Stimulated activated CD8-positive, alpha-beta memory T cell treated with anti-CD3 and anti-CD28 coated beads, Interleukin-4, amount 100 ng/mL, for 4 hours (primary cell): ENCODE measurements at places on chromosomes 1 and 21.

GRCh38 chr1:63955370-63956145 lies 181.7 kb downstream of the ROR1 start:
- no peak for DNase-seq

GRCh38 chr1:245322673-245323072 lies 167.9 kb downstream of the KIF26B start:
- no peak for DNase-seq

DNA sequence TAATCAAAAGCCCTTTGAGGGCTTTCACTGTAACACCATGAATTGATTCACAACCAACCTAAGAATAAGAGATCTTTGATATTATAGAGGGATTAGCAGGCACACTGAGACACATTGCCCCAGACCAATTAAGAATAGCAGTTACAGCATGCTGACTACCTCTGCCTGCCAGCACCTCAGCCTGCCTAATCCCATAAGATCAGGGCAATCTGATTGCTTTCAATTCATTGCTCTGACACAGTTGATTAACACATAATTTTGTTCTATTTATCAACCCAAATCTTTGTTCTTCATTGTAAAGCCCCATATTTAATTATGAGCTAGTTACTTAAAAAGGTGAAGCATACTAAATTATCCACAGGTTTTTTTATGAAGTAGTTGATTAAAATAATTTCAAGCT lies 548.8 kb upstream of the ZP4 start:
- no peak for DNase-seq

DNA sequence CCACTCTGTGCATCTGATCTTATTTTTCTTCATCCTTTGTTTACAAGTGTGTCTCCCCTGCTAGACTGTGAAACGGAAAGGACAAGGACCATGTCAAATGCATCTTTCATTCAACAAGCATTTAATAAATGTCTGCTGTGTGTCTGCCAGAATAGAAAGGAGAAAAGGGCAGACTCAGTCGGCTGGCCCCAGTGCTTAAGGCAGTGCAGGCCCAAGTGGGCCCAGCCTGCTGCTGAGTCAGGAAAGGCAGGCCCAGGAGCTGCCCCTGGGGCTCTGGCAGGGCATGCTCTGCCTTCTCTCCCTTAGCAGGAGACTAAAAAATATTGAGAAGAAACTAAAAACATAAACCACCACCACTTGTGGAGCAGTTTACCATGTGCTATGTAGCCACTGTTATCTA lies 38.1 kb downstream of the PLEKHA6 start:
- DNase-seq: no peak

DNA sequence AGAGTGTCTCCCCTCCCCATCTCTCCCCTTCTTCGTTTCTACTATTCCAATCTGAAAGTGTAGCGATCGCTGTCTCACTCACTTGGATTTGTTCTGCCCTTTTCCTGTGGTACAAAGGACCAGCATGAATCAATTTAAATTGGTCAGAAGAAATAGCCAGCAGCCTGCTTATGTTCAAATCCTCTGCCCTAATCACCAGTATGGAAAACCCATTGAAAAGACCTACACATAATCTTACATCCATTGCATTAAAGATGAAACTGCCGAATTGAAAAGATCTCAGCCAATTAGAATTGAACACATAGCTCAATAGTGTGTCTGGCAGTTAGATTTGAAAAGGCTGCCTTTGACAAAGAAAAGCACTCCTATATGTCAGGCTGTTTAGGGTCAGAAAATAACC lies 122.6 kb downstream of the TNNI3K start:
- DNase-seq: no peak

- no peak for DNase-seq
These were observed 215.8 kb downstream of the BARHL2 start for GRCh38 chr1:90501281-90501680.

DNA sequence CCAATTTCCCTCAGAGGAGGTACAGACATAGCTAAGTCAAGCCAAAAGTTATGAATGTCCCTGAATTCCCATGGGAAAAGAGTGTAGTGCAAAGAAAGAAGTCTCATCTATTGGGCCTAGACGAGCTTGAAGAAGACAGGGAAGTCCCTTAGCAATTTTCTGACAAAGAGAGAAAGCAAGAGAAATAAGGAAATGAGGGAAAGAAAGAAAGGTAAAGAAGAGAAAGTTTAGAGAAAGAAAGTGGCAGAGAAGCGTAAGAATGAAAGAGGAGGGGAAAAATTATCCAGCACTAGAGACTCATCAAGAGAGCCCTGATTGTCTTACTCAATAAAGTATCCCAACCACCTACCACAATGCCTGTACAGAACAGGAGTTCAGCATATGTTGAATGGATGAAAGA lies 40.6 kb upstream of the FOXD3 start:
- DNase-seq: no peak

DNA sequence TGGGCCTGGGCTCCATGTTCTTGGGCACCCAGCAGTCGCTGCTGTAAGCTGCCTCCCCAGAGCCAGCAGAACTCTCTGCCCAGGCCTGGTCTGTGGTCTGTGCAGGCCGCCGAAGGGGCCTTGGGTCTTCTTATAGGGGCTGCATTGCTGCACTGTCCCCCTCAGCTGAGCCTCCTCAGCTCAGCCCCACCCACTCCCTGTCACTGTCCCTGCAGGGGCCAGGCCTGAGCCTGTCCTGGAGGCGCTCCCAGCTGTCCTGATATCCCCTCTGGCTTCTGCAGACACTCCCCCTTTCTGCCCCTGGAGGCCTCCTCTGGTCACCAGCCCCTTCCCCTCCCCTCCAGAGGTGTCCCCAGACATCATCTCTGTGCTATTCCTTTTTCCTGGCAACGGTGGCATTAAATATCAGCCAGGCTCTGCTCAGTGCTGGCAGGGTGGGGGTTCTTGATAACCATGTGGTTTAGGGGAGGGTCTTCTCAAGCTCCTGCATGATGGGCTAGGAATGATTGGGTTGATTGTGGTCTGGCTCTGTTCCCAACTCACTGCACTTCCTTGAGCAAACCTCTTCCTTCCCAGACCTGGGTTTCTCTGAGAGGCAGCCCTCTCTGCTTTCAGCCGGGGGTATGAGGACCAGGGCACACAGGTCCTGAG lies 3.7 kb upstream of the FOXO6 start:
- DNase-seq: no peak

DNA sequence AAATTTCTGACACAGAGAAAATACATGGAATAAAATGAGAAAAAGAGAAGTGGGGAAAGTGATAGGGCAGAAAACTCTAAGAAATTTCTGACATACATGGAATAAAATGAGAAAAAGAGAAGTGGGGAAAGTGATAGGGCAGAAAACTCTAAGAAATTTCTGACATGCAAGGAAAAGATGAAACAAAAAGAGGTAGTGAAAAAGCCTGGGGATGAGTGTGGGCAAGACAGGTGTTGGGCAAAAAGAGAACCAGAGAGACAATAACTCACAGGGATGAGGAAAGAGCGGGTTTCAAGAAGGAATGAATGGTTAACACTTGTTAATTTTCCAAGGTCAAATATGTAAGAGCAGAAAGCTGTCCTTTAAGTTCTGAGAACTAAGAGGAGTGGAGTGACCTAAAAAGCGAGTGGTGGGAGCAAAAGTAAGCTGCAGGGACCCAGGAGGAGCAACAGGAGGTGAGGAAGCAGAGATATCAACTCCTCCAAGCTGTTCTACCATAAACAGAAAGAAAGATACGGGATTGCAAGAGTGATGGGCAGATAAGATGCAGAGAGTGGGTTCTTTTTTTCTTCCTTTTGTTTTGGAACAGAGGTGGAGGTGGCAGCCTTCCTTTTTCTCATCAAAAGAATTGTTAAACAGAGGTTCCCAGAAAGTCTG lies 29.9 kb upstream of the EXO1 start:
- no peak for DNase-seq

GRCh38 chr1:214463596-214463995 lies 87.8 kb downstream of the PTPN14 start:
- no peak for DNase-seq

GRCh38 chr1:247561711-247562110 lies 12.8 kb downstream of the GCSAML start:
- DNase-seq: no peak

DNA sequence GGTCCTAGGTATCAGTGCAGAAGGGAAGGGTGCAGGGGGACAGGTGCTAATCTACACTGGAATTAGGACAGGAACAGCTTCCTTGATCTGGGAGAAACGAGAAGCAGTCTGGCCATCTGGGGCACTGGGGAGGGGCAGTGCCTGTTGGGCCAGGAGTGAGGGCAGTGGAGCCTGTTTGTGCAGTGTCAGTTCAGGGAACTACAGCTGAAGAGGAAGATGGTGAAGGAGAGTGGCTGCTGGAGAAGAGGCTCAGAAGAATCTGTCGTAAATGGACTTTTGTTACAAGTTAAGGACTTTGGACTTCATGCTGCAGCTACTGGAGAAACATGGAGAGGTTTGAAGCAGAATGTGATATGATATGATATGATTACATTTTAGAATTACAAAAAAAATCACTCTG lies 3.2 kb upstream of the TNFSF4 start:
- DNase-seq: no peak

DNA sequence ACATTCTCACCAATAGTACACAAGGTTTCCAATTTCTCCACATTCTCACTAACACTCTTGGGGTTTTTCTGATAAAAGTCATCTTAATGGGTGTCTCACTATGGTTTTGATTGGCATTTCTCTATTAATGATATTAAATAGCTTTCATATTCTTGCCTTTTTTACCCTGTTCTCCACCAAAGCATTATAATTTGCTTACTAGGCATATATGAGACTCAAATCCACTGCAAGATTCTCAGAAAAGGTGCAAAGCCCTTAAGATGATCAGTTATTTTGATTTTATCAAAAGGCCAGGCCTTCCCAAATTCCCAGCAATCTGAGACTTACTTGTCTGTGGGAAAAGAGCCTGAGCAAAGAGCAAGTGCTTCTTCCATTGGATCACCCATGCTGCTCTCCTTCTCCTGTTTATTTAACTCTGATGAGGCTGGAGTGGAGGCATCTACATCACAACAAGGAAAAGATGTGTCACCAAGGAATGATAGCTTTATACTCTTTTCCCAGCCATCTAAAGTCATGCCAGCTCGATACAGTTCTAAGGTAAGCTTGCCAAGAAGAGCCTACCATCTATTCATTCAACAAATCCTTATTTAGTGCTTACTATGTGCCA lies 24.6 kb downstream of the CLSPN start:
- DNase-seq: no peak
